ENCODE measurements at places on chromosomes 4 and X.

DNA sequence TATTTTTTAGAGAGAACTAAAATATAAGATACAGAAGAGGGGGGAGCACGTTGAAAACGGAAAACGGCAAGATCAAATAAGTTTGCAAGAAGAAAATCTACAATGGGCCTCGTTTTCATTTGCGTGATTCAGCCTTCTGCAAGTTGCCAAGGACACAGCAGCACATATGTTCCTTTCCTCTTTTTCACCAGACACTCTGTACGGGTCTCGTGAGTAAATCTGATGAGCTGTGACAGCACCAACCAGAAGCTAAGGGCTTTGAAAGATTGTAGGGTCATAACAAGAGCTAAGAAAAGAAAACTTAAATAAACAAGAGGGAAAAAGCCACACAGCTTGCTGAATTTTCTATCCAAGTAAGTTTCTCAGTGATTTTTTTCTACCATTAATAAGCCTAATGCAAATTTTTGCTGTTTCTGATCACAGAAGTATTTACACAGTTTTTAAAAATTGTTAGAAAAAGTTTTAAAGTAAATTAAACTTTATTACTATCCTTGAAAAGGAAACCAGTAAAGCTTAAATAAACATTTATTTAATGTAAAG lies 63.4 kb downstream of the SCML2 start:
- no peak for DNase-seq

GRCh38 chr4:140568507-140569306 lies at the start of gene UCP1:
Gene UCP1 (minus strand): TSS chr4:140568961. CDS start chr4:140568729, 232 bp downstream.
- DNase-seq: no peak

- DNase-seq: no peak
Observed at GRCh38 chr4:32841217-32841616, 2121.0 kb downstream of the PCDH7 start.

DNA sequence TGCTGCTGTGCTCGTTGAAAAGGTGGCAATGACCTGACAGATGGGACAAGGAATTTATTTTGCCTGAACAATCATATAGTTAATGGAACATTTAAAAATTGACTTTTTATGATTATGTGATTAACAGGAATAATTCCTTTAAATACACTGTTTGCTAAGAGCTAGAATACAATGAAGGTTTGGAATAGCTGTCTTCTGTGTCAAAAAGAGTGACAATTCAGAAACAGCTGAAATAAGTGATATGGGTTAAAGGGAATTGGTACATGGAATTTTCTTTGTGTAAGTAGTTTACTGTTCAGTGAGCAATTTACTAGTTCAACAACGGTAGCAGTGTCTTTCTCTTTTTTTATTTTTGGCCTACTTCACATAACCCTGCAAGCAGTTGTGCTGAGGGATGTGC lies 1083.5 kb upstream of the GRID2 start:
- DNase-seq: no peak

DNA sequence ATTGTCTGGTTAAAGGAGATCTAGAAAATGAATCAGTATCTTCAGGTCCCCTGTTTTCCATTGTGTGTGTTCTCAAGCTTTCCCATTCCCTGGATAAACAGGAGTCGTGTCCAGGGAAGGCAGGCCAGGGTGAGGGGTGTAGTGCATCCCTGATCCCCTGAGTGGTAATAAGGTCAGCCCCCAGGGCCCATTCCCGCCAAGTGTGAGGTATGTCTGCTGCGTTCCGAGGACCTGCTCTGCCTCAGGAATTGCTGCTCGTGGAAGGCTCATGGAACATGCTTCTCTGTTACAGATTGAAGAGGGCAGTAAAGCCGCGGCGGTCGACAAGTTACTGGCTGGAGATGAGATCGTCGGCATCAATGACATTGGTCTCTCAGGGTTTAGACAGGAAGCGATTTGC lies 87.1 kb downstream of the SHROOM2 start:
- no peak for DNase-seq
